ENCODE measurements at places on chromosomes 5 and 9. TPM values are rescaled to one million over a fixed set of nuclear protein-coding genes. Genes with fewer than 3 reads are reported as not detected.

GRCh38 chr9:137136881-137137607, 1.9 kb upstream of the GRIN1 start:
- no peak for DNase-seq
- no peaks in the 10 kb centered on the region for H3K36me3 ChIP-seq
- no peaks in the 10 kb centered on the region for H3K27me3 ChIP-seq
- H3K4me1 ChIP-seq = no peaks in the 10 kb centered on the region
- no peak overlapping the region for H3K4me3 ChIP-seq
- H3K27ac ChIP-seq = no peak overlapping the region

- no peaks in the 10 kb centered on the region for H3K4me1 ChIP-seq
- H3K36me3 ChIP-seq = no peaks in the 10 kb centered on the region
- no peak for DNase-seq
- H3K27me3 ChIP-seq = no peaks in the 10 kb centered on the region
- H3K4me3 ChIP-seq = no peak overlapping the region
These were observed 151.7 kb upstream of the HCN1 start for GRCh38 chr5:45847877-45848276.

DNA sequence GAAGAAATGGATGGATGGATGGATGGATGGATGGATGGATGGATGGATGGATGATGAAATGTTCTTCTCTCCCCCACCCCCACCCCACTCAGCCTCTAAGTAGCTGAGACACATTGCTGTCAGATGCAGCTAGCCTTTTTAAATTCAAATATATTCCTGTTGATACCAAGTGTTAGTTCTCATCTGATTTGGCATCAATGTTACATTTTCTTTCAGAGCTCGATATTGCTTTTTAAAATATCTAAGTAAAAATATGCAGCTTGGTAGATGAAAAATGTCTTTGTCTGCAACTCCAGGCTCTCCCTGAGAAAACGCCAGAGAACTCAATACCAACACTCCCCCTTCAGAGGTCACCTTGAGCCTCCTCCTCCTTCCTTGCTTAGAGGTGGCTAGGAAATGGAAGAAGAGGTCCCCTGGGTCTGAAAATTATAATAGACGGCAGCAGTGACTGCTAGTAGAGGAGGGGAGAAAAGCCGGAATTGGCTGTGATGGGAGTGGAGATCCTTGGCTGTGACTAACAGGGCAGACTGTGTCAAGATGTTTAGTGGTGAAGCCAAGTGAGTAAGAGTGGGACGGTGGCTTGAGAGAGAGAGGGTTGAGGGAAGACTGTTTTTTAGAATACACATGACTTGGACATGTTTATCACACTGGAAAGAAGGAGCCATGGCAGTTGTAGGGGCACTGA, 156.0 kb downstream of the ZNF462 start:
- no peaks in the 10 kb centered on the region for H3K4me1 ChIP-seq
- H3K27ac ChIP-seq = no peak overlapping the region
- DNase-seq = no peak
- no peaks in the 10 kb centered on the region for H3K27me3 ChIP-seq

- no peaks in the 10 kb centered on the region for H3K36me3 ChIP-seq
- no peak for DNase-seq
- no peak overlapping the region for H3K27ac ChIP-seq
These were observed 68.5 kb downstream of the TMC1 start for GRCh38 chr9:72589667-72590521.

- H3K27me3 ChIP-seq = no peaks in the 10 kb centered on the region
- no peaks in the 10 kb centered on the region for H3K36me3 ChIP-seq
- H3K27ac ChIP-seq = no peak overlapping the region
- no peak overlapping the region for H3K4me3 ChIP-seq
- DNase-seq = no peak
These were observed 348.4 kb downstream of the BRINP1 start for GRCh38 chr9:119020730-119021333.

Gene DIPK1B
- 28.7 TPM for total RNA-seq

GRCh38 chr5:141863569-141864178, 14.5 kb downstream of the PCDH1 start:
- no peak for DNase-seq
- H3K27ac ChIP-seq = no peak overlapping the region
- H3K4me3 ChIP-seq = no peak overlapping the region
- no peaks in the 10 kb centered on the region for H3K36me3 ChIP-seq

Gene RUSC2
- total RNA-seq = 28.7 TPM

DNA sequence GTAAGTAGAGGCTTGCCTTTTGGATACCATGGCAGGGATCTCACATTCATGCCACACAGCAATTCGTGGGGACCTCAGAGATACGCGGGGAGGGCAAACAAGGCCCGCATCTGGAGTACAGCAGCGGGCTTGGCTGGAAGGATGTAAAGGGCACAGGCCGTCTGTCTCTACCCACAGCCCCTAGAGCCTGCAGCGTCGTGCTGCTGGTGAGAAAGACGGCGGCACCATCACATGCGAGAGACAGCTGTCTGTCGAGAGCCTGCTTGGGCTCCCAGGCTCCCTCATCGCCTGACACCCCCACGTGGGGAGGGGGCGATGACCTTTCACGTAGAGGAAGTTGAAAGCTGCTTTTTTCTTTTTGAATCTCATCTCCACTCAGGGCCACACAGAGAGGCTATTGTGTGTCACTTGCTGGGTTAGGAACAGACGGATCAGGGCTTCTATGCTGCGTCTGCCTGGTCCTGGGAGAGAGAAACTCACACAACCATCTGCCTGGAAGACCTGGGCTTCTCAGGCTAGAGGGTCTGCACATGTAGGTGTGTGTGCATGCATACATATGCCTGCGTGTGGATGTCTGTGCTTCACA, 134.6 kb upstream of the PPP1R26 start:
- H3K4me3 ChIP-seq = no peak overlapping the region
- H3K27me3 ChIP-seq = no peaks in the 10 kb centered on the region
- H3K4me1 ChIP-seq = no peaks in the 10 kb centered on the region
- no peak for DNase-seq
- H3K36me3 ChIP-seq = no peaks in the 10 kb centered on the region
- H3K27ac ChIP-seq = no peak overlapping the region

DNA sequence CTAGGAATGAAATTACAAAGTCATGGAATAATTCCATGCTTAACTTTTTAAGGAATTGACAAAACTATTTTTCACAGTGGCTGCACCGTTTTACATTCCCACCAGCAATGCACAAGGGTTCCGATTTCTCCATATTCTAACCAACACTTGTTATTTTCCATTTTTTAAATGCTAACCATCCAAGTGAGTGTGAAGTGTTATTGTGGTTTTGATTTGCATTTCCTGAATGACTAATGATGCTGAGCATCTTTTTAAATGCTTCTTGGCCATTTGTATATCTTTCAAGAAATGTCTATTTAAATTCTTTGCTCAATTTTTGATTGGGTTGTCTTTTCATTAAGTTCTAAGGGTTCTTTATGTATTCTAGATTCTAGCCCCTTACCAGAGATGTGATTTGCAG, 479.5 kb upstream of the SMARCA2 start:
- no peaks in the 10 kb centered on the region for H3K36me3 ChIP-seq
- no peak overlapping the region for H3K27ac ChIP-seq
- H3K27me3 ChIP-seq = no peaks in the 10 kb centered on the region
- DNase-seq = no peak
- H3K4me1 ChIP-seq = no peaks in the 10 kb centered on the region

- no peak overlapping the region for H3K27ac ChIP-seq
- DNase-seq = no peak
- H3K4me1 ChIP-seq = no peaks in the 10 kb centered on the region
- H3K27me3 ChIP-seq = no peaks in the 10 kb centered on the region
- H3K4me3 ChIP-seq = no peak overlapping the region
These were observed 87.9 kb upstream of the SLC24A2 start for GRCh38 chr9:19876569-19877316.

Gene PFN3
- total RNA-seq = 45.7 TPM

Gene CDH12
- 0.87 TPM for total RNA-seq

Gene SH3TC2
- total RNA-seq = 130 TPM

Gene FRMD3
- total RNA-seq = 5.5 TPM

Gene ORM2
- total RNA-seq = not detected

DNA sequence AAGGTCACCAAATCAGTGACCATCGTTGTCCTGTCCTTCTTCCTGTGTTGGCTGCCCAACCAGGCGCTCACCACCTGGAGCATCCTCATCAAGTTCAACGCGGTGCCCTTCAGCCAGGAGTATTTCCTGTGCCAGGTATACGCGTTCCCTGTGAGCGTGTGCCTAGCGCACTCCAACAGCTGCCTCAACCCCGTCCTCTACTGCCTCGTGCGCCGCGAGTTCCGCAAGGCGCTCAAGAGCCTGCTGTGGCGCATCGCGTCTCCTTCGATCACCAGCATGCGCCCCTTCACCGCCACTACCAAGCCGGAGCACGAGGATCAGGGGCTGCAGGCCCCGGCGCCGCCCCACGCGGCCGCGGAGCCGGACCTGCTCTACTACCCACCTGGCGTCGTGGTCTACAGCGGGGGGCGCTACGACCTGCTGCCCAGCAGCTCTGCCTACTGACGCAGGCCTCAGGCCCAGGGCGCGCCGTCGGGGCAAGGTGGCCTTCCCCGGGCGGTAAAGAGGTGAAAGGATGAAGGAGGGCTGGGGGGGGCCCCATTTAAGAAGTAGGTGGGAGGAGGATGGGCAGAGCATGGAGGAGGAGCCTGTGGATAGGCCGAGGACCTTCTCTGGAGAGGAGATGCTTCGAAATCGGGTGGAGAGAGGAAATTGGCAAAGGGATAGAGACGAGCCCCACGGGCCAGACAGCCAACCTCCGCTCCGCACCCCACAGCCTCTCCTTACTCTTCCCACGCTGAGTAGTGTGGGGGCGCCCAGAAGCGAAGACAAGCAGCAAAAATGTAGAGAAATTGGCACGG, 1.7 kb downstream of the RXFP3 start:
- peaks cover 2% of the 10 kb centered on the region for H3K27me3 ChIP-seq
- no peak for DNase-seq
- H3K4me1 ChIP-seq = peaks cover 7% of the 10 kb centered on the region
- H3K4me3 ChIP-seq = peak overlapping the region; percentile 10
- H3K27ac ChIP-seq = no peak overlapping the region

GRCh38 chr9:34659592-34660253, 2.7 kb downstream of the CCL27 start:
- H3K27me3 ChIP-seq = no peaks in the 10 kb centered on the region
- no peak for DNase-seq
- H3K27ac ChIP-seq = no peak overlapping the region
- H3K36me3 ChIP-seq = no peaks in the 10 kb centered on the region
- H3K4me3 ChIP-seq = no peak overlapping the region
- peaks cover 14% of the 10 kb centered on the region for H3K4me1 ChIP-seq

DNA sequence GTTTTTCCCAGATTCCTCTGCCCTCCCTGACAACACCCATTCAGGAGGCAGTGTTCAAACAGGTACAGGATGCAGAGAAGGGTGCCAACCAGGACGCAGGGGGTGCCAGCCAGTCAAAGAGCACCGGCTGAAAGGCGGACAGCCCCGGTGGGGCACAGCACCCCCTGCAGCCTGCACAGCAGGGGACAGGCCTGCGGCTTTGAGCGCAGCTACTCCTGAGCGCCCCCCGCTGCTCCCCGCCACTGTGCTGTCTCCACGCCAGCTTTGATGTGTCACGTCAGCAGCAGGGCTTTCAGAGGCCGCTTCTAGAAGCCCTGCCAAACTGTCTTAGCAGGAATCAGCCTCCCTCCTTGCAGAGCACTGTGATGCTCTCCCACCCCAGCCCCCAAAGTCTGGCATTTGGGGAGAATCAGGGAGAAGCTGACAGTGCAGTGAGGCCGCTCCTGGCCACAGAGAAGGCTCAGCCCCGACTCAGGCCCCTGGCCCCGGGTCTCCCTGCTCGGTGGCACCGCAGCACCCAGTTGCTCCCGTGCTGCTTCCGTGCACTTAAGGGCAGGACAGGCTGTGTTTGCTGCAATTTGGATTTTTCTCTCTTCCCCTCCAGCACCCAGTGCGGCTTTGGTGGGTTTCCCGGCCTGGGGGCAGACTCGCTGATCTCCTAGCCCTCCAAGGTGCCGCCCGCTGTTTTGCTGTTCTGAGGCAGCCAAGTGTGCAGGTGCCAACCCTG, 20.3 kb downstream of the AK8 start:
- no peaks in the 10 kb centered on the region for H3K36me3 ChIP-seq
- no peak overlapping the region for H3K4me3 ChIP-seq
- DNase-seq = no peak
- H3K4me1 ChIP-seq = peaks cover 8% of the 10 kb centered on the region
- H3K27ac ChIP-seq = no peak overlapping the region

DNA sequence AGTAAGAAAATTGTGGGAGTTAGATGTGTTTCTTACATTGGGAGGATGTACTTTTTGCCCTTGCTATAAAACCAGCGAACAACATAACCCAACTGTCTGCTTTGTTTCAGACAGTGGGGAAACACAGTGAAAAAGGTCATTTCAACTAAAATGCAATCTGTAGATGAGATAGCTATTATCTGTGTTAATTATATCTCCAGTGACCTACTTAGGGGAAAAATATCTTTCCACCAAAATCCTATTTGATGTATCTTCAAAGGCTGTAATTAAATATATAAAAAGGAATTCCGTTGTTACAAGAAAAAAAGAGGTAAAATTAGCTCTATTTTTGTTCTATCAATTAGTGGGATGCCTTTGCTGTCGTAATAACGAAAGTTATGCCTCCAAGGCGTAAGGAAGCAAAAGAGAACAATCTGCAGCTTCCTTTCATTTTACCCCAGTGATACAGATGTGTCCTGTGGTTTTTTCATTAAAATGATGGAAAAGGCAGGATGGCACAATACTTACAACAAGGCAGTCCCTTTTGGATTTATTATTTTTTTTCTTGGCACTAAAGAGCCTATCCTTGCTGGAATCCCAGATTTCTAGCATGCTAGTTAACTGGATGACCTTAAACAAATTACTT, 100.9 kb downstream of the GNA14 start:
- H3K27me3 ChIP-seq = no peaks in the 10 kb centered on the region
- H3K4me1 ChIP-seq = no peaks in the 10 kb centered on the region
- no peak overlapping the region for H3K4me3 ChIP-seq
- no peak overlapping the region for H3K27ac ChIP-seq
- no peaks in the 10 kb centered on the region for H3K36me3 ChIP-seq
- DNase-seq = no peak

- no peak for DNase-seq
- H3K4me3 ChIP-seq = no peak overlapping the region
- no peaks in the 10 kb centered on the region for H3K36me3 ChIP-seq
- H3K27me3 ChIP-seq = no peaks in the 10 kb centered on the region
- H3K27ac ChIP-seq = no peak overlapping the region
- peaks cover 17% of the 10 kb centered on the region for H3K4me1 ChIP-seq
These were observed 33.4 kb downstream of the SARDH start for GRCh38 chr9:133704711-133705181.

Gene GNA14
- 3.1 TPM for total RNA-seq

GRCh38 chr9:136685790-136686533, 1.3 kb downstream of the AGPAT2 start:
- no peak for DNase-seq
- peak overlapping the region; percentile 57 for H3K4me3 ChIP-seq
- peaks cover 19% of the 10 kb centered on the region for H3K4me1 ChIP-seq

Gene ZNF608
- 42.4 TPM for total RNA-seq

- no peak for DNase-seq
- H3K27me3 ChIP-seq = no peaks in the 10 kb centered on the region
- no peaks in the 10 kb centered on the region for H3K4me1 ChIP-seq
- H3K36me3 ChIP-seq = no peaks in the 10 kb centered on the region
- no peak overlapping the region for H3K4me3 ChIP-seq
These were observed 199.7 kb downstream of the HSPA4 start for GRCh38 chr5:133251296-133252132.

Gene ARAP3
- total RNA-seq = 4.0 TPM

- H3K27me3 ChIP-seq = no peaks in the 10 kb centered on the region
- peaks cover 22% of the 10 kb centered on the region for H3K4me1 ChIP-seq
- H3K27ac ChIP-seq = no peak overlapping the region
- H3K4me3 ChIP-seq = no peak overlapping the region
- H3K36me3 ChIP-seq = no peaks in the 10 kb centered on the region
These were observed 100.5 kb downstream of the ENC1 start for GRCh38 chr5:74539986-74540385.

Gene NPDC1
- 103 TPM for total RNA-seq

Gene BAAT
- total RNA-seq = not detected

GRCh38 chr9:123455187-123455586, 99.2 kb downstream of the CRB2 start:
- H3K27me3 ChIP-seq = no peaks in the 10 kb centered on the region
- H3K36me3 ChIP-seq = no peaks in the 10 kb centered on the region
- no peak overlapping the region for H3K4me3 ChIP-seq
- H3K4me1 ChIP-seq = no peaks in the 10 kb centered on the region

Data from testis (tissue), 5 donors.